ENCODE measurements at places on chromosomes 1 and 21.

- DNase-seq, result no peak
Measured at GRCh38 chr1:202106340-202107254, 16.1 kb upstream of the GPR37L1 start.

GRCh38 chr1:226085675-226086285 lies 23.3 kb downstream of the H3-3A start:
- DNase-seq, result no peak

DNA sequence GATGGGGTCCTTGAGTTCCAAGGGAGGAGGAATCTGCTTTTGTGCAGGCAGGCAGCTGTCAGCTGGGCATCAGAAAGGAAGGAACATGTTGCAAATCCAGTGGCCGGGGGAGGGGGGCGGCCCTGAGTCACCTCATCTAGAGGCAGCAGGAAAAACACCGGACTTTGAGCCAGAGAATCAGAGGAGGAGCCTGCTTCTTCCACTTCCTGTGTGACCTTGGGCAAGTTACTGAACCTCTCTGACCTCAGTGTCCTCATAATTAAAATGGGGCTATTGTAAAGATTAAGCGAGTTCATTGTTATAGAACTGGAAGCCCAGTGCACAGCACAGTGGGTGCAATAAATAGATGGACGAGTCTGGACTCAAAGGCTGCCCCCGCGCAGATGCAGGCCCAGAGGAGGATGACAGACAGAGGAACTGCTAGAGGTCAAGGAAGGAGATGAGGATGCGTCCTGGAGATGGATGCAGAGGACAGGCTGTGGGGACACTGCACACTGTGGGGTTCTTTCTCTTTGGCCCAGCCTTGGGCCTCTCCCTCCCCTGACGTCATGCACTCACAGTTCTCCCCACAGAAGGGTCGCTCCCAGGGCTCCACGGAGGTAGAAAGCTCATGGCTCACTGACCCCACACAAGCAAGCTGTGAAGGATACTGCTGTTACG lies 714.3 kb downstream of the MATN1 start:
- peak; percentile 40 for DNase-seq

DNA sequence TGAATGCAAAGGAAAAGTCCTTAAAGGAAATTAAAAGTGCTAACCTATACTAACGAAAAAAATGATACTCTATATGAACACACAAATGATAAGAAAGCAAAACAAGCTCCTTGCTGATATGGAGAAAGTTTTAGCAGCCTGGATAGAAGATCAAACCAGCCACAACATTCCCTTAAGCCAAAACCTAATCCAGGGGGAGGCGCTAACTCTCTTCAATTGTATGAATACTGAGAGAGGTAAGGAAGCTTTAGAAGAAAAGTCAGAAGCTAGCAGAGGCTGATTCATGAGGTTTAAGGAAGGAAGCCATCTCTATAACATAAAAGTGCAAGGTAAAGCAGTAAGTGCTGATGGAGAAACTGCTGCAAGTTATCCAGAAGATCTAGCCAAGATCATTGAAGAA lies 3.4 kb downstream of the KRTAP23-1 start:
- no peak for DNase-seq

DNA sequence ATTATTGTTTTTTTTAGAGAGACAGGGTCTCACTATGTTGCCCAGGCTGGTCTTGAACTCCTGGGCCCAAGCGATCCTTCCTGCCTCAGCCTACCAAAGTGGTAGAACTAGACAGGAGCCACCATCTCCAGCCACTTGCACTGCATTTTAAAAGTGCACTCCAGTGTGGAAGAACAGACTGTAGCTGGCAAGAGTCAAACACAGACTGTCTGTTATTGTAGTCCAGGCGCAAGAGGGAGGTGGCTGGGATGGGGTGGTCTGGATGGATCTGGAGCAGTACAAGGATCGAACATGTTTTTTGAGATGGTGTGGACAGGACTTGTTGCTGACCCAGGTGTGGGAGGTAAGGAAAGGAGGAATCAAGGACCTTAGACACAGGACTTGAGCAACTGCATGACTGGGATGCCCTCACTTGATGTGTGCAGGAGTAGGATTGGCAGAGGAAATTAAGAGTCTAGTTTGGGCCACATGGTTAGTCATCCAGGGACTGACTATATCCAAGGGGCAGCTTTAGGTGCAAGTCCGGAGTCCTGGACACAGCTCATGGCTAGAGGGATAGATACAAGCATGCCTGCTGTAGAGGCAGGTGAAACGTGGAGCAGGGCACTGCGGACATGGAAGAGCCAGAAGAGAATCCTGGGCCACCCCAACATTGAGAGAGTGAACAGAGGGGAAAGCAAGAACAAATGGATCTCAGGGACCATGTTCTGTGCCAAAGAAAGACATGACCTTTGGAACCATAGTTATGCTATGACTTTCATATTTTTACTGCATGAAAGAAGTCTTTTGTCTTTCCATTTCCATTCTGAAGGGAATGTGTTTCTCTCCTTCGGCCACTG lies 42.0 kb downstream of the ELK4 start:
- no peak for DNase-seq

DNA sequence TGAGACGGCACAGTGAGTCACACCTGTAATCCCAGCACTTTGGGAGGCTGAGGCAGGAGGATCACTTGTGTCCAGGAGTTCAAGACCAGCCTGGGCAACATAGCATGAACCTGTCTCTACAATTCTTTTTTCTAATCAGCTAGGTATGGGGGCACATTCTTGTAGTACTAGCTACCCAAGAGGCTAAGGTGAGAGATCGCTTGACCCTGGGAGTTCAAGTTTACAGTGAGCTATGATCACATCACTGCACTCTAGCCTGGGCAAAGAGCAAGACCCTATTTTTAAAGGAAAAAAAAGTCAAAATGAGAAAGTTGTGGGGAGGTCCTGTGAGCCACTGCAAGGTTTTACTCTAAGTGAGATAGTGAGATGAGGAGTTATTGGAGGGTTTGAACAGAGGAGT lies 34.8 kb upstream of the AHCTF1 start:
- no peak for DNase-seq

DNA sequence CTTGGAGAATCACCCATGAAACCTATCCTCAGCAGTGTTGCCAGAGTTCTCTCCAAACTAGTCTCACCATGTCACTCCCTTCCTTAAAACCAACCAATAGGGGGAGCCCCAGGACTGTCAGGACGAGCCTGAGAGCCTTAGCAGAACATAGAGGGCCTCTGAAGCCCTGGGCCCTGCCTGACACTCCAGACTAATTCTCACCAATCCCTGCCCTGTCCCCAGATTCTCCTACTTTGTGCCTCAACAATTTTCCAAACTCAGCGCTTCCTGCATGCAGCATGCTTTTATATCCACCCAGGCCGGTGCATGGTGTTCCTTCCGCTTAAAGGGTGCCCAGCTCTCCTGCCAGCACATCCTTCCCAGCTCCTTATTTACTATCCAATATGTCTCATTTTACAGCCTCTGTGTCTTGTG lies 42.7 kb downstream of the HSD3B1 start:
- DNase-seq, result peak; percentile 49

Data from kidney capillary endothelial cell (primary cell).